Stimulated activated CD4-positive, alpha-beta T cell treated with anti-CD3 and anti-CD28 coated beads, Interleukin-15, amount 100 ng/mL, for 1 hour (primary cell): ENCODE measurements at places on chromosomes 12 and 14.

GRCh38 chr12:2240984-2241383 lies 188.2 kb downstream of the CACNA1C start:
- DNase-seq = no peak

DNA sequence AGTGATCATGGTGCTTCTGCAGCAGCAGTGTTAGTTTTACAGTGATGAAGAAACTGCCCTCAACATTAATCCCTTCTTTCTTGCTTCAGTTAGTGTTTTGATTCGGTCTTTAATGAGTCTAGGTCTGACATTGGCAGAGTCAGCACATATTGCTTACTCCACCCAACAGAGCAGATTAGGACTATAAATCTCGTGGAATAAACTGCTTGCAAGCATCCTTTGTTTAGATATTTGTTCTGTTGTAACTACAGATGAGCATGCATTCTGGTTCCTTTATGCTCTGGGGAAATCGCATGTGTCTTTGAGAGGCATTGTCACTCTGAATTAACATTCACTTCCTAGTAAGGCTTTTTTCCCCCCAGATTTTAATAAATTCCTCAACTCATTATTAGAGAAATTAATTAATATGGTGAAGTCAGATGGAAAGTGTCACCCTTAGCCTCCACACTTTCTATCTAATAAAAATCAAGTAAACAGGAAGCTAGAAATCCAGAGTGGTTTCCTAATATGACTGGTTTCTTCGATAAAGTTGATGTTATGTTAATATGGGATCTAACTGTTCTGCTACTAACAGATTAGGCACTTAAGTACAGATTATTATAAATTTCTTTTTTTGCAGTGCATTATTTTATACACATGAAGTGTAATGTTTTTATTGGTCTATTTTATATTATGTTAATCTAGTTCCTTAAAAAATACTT lies 86.2 kb upstream of the SSTR1 start:
- DNase-seq = no peak

DNA sequence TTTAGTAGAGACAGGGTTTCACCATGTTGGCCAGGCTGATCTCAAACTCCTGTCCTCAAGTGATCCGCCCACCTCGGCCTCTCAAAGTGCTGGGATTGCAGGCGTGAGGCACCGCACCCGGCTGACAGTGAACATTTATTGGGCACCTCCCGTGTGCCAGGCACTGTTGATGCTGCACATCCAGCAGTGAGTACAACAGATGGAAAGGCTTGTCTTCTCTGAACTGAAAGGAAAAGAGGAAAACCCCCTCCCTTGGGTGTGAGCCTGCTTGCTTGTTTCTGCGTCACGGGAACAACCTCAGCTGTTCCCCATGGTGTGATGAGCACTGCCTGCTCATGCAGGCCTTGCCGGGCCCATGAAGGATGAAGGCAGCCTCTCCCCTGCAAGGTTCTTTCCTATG lies 39.5 kb downstream of the DGLUCY start:
- DNase-seq = no peak

DNA sequence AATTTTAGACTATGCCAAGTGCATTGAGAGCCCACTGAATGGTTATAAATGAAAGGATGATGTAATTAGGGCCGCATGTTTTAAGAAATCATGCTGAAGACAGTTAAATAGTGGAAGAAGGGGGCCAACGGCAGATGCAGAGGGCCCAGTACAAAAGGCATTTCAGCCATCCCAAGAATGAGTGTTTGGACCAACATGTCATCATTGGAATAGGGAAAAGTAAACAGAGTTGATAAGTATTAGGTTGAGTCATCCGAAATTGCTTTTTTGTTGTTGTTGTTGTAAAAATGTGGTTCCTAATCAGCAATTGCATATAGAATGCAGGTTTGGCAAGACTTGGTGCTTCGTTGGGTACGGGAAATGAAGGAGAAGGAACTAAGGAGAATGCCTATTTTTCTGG lies 29.5 kb downstream of the BMP4 start:
- no peak for DNase-seq
